ENCODE measurements at places on chromosomes 7 and 10. TPM values are rescaled to one million over a fixed set of nuclear protein-coding genes. Genes with fewer than 3 reads are reported as not detected.

GRCh38 chr7:122637784-122638183 is 61.1 kb downstream of the RNF133 start:
- DNase-seq: no peak

DNA sequence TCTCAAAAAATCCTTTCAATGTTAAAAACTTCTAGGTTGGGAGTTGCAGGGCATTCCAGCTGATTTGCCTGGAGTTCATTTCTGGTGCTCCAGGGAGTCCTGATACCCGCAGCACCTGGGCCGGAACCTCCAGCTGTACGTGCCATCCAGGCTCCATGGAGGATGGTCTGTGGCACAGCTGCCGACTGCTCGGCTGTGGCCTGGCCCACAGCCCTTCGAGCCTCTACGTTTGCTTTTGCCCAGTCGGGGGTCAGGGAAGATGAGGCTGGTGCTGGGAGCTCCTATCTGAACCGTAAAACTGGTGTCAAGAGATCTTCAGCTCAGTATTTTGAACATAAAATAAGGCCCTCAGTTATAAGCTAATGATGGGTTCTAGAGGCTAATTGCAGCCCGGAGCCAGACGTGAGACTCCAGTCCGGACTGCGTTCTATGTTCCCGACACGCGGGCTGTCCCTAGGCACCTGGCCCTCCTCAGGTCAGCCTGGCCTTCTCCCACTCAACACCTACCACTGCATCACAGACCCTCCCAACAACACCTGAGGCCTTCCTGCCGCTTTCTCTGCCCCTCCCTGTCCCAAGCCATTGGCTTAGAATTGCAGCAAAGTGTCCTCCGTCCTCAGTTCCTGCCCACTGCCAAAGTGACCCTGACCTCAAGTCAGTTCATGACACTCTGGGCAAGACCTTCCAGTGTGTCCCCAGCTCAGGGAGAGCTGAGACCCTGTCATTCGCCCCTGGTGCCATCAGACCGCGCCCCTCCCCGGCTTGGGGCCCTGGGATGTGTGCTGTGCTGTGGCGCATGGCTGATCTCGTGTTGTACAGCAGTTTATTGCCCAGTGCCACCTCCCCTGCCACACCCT is 64.2 kb upstream of the DNAJB6 start:
- DNase-seq: no peak

GRCh38 chr7:92634924-92635519 is 44.8 kb upstream of the FAM133B start:
- no peak for DNase-seq

GRCh38 chr10:42690449-42691360 is 52.3 kb upstream of the ZNF33B start:
- no peak for DNase-seq

The DNA2 gene
- polyA plus RNA-seq: 1.1 TPM

GRCh38 chr10:2837674-2838073 is 229.7 kb upstream of the PFKP start:
- no peak for DNase-seq

- DNase-seq: no peak
Measured at GRCh38 chr7:133372337-133372736, 119.5 kb downstream of the EXOC4 start.

The GPR85 gene
- 0.15 TPM for polyA plus RNA-seq

GRCh38 chr7:149635561-149636329 is 137.6 kb downstream of the ZNF467 start:
- no peak for DNase-seq

The VSTM4 gene
- polyA plus RNA-seq: 6.1 TPM

GRCh38 chr7:142881586-142882337 is 3.8 kb downstream of the TRPV6 start:
- no peak for DNase-seq

DNA sequence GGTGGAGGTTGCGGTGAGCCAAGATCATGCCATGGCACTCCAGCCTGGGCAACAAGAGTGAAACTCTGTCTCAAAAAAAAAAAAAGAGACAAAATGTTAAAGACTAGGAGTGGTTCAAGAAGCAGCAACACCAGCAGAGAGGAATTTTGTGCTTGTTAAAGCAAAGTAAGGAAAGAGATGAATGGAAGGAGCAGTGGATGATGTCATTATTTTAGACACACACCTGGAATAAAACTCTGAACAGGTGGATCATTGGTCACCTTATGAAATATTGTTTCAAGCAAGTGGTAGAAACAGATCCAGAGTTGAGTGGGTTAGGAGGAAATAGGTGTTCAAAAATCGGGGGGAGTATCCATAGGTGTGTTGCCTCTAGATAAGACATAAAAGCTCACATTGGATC is 129.7 kb upstream of the FRMD4A start:
- no peak for DNase-seq

- no peak for DNase-seq
Measured at GRCh38 chr7:108525327-108525984, 479 bp downstream of the PNPLA8 start.

- no peak for DNase-seq
Measured at GRCh38 chr7:121837462-121837861, 35.5 kb upstream of the PTPRZ1 start.
